ENCODE measurements at places on chromosomes 4 and X.

GRCh38 chrX:10945498-10945897 is 165.6 kb upstream of the HCCS start:
- DNase-seq: no peak

DNA sequence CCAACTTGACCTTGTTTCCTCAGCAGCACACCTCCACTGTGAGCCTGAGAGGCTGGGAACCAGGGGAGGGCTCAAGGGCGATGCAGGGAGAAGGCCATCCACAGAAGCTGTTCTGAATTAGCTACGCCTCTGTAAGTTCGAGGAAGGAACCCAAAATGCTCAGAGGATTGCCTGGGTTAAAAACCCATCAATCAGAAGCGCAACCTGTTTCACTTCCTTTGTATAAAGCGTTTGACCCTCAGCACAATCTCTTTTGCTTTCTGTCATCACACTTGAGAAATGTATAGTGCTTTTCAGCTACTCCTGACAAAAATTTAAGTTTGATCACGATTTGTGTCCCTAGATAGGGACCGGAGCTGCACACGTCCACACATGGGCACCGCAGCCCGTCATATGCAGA is 48.0 kb upstream of the MAP3K15 start:
- no peak for DNase-seq

DNA sequence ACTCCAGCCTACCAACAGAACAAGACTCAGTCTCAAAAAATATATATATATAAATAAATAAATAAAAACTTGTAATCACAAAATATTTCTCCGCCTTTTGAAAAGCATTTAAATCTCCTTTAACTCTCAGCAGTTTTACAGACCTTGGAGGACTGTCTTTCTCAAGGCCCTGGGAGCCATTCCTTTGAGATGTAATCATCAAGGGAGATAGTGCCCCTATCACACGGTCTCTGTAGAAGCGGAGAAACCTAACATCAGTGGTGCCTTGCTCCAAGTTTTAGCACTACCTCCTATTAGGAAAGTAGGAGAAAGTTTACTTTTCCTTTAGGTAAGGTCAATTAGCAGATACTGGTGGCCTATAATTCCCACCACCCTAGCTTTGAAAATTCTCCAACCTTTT is 58.5 kb downstream of the ANTXR2 start:
- no peak for DNase-seq

DNA sequence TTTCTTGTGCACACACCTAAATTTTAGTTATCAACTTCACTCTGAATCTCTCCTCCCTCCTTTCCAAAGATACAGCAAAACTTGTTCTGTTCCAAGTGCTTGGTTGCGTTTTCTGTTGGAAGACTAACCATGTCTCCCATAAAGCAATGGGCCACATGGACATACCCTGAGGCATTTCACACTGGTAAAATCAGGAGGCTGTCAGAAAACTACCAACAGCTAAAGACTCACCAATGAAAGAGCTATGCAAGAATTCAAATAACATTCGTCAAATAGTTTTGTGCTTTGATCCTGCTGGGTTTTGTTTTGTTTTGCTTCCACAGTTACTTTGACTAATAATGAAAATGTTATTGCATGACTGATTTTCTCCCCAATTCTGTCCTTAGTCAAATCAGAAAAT is 46.0 kb downstream of the PHEX start:
- DNase-seq: no peak

- no peak for DNase-seq
These were observed 99.5 kb upstream of the ITM2A start for GRCh38 chrX:79466636-79467035.
